MG63 (cell line): ENCODE measurements at places on chromosomes 1 and 21. TPM values are rescaled to one million over a fixed set of nuclear protein-coding genes. Genes with fewer than 3 reads are reported as not detected.

GRCh38 chr1:19074902-19075721 is 118.6 kb upstream of the IFFO2 start:
- no peak for DNase-seq

GRCh38 chr1:67771749-67772148 is 61.5 kb downstream of the GNG12 start:
- DNase-seq: no peak

DNA sequence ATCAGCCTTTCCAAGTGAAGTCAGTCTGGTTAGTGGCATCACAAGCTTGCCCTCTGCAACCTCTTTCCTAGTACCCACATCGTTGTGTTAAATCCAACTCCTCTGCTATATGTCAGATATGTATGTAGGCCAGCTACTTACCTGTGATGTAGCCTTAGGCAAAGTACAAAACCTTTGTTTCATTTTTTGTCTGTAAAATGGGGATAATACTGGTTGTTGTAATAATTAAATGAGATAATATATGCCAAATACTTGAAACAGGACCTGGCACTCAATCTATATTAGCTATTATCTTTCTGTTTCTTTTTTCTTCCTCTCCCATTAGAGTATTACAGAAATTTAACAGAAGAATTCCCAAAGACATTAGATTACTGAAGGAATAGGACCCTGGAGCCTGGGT is 1.2 kb downstream of the PCP4L1 start:
- DNase-seq: no peak

GRCh38 chr1:234368320-234369032 is 4.8 kb upstream of the COA6 start:
- no peak for DNase-seq

GRCh38 chr1:116962987-116963639 is 38.4 kb upstream of the CD101 start:
- DNase-seq: no peak

GRCh38 chr1:210189426-210189825 is 43.2 kb upstream of the SERTAD4 start:
- DNase-seq: no peak

GRCh38 chr1:119361205-119361604 is 7.4 kb upstream of the HAO2 start:
- no peak for DNase-seq

- DNase-seq: no peak
These were observed 16.2 kb upstream of the ARHGAP29 start for GRCh38 chr1:94253456-94254017.

DNA sequence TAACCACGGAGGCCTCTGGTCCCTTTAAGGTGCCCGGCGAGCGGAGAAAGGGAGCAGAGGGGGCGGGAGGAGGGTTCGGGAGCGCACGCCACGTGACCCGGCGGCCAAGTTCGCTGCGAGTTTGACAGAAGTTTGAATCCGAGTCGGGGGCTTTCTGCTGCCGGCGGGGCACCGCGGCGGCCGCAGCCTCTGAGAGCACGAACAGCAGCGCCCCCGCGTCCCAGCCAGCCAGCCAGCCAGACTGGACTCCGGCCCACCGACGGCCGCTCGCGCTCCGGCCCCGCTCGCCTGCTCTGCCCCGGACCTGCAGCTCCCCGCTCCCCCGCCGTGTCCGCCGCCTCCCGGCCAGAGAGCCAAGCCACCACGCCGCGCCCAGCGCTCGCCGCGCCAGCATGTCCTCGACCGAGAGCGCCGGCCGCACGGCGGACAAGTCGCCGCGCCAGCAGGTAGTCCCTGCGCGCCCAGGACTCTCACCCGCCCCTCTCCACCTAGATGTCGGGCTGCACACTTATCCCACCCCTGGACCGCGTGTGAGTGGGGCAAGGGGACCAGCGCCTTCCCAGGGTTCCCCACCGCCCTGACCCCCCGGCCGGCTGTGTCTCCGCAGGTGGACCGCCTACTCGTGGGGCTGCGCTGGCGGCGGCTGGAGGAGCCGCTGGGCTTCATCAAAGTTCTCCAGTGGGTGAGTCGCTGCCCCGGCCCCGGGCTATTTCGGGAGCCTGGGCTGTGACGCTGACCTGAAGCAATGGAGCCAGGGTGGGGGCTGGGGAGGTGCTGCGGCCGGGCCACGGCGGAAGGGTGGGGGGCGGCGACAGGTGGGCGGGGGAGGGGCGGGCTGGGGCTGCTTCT is at the start of gene SYPL2:
SYPL2 (plus strand) TSS at position 95 of the 849 bp plus-strand sequence; CDS start at position 393, 298 bp downstream.
- peak; percentile 62 for DNase-seq

The SLC16A4 gene
- 30.5 and 32.0 TPM in 2 replicates for total RNA-seq

The INKA2 gene
- 1.1 TPM in 2 replicates for total RNA-seq

The PTPN22 gene
- not detected in 2 replicates for total RNA-seq

The TTC3 gene
- 61.0 and 130 TPM in 2 replicates for total RNA-seq

The A3GALT2 gene
- total RNA-seq: not detected in 2 replicates
